Calu3 (cell line): ENCODE measurements at places on chromosomes 7 and 10. TPM values are rescaled to one million over a fixed set of nuclear protein-coding genes. Genes with fewer than 3 reads are reported as not detected.

The DPYSL4 gene
- 0.17 TPM in 1 of 2 replicates, not detected in the other for total RNA-seq

DNA sequence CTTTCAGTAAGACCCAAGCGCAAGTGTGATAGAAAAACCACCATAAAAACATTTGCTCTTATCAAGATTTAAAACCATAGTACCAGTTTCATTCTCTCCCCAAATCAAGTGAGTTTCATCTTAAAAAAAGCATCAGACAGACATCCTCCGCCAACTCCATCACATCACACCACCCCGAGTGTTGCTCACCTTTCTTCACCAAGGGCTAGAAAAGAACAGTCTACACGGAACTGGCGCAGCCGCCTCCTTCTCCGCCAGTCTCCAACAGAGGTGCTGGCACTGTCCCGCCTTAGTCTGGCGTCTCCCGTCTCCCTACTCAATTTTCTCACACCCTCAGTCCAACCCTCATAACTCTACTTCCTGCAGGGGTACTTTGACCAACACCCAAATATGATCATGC lies 46.9 kb upstream of the WIPI2 start:
- no peak for DNase-seq

DNA sequence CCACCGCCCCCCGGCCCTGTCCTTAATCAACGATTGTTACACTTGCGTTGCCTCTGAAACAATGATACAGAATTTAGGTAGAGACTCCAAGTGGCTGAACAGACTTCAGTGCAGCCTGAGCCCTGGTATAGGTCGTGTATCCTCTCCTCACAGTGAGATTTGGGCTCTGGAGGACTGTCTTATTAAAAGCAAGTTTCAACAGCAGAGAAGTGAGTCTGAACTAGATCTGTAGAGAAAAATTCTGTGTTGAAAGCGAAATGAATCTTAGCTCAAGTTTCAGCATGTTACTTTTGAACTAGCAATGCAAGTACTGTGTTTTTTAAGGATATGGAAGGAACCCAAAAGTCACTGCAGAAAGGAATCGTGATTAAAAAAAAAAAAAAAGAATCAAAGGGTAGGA lies 103.1 kb downstream of the HOXA1 start:
- no peak for DNase-seq

- DNase-seq = no peak
These were observed 26.9 kb downstream of the VPS41 start for GRCh38 chr7:38881947-38882684.

GRCh38 chr10:103241262-103242011 lies 4.2 kb upstream of the RPEL1 start:
- DNase-seq = peak; percentile 82
